Caco-2 (cell line): ENCODE measurements at places on chromosomes 5 and 9. TPM values are rescaled to one million over a fixed set of nuclear protein-coding genes. Genes with fewer than 3 reads are reported as not detected.

Gene BTNL8
- total RNA-seq, result 6.0 and 7.3 TPM in 2 replicates

Gene EDIL3
- 0.28 TPM in 1 of 2 replicates, not detected in the other for total RNA-seq

Gene FAM170A
- not detected in 2 replicates for total RNA-seq

Gene CCDC127
- total RNA-seq, result 10.5 TPM in 2 replicates

DNA sequence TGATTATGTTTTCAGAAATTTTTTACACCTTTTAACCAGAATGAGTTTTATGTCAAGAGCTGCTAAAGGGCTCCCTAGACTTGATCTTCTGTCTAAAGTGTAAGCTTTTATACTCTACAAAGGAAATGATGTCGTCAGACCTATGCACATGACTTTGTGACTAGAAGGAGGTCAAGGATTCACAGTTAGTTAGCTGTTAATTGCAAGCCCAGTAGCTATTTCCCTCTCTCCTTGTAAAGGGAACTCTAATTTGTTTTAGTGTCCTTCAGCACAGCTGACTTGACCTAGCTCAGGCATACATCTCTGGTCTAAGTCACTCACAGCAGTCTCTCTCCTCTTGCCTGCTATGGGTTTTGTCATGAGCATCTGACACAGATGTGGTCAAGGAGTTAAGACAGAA, 173.5 kb upstream of the NREP start:
- H3K27me3 ChIP-seq, result no peaks in the 10 kb centered on the region
- DNase-seq, result no peak
- H3K36me3 ChIP-seq, result no peaks in the 10 kb centered on the region
- no peak overlapping the region for H3K4me3 ChIP-seq
- no peak overlapping the region for H3K27ac ChIP-seq

DNA sequence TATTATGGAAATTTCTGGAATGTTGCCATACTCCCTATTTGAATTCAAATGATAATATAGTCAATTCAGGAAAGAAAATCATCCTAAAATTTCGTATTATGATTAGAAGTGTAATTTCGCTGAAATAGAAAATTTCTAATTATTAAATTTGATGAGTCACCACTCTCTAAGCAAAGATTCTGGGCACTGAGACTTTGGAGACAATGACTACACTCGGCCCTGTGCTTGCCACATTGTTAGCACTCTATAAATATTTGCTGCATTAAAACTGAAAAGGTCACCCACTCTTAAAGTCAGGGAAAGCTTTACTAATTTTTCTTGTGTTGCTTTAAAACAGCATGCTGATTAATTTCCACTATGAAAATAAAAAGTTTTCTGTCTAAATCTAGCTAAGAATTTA, 240.3 kb downstream of the TLE4 start:
- no peak for DNase-seq
- no peaks in the 10 kb centered on the region for H3K27me3 ChIP-seq
- no peaks in the 10 kb centered on the region for H3K4me1 ChIP-seq

DNA sequence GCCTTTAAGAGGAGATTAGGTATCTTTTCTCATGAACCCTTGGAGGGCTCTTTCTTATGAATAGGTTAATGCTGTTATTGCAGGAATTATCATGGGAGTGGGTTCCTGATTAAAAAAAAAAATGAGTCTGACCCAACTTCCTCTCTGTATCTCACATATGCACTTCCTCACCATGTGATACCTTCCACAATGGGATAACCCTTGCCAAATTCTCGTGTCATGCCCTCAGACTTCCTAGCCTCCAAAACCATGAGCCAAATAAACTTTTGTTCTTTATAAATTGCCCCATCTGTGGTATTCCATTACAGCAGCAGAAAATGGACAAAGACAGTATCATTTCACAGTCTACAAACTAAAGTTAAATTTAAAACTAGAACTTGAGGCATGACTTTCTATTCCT, 1.0 kb downstream of the OR1B1 start:
- H3K27me3 ChIP-seq, result no peaks in the 10 kb centered on the region
- H3K27ac ChIP-seq, result no peak overlapping the region
- no peaks in the 10 kb centered on the region for H3K36me3 ChIP-seq
- no peaks in the 10 kb centered on the region for H3K4me1 ChIP-seq
- DNase-seq, result no peak

Gene ZNF300
- 1.8 and 2.2 TPM in 2 replicates for total RNA-seq

Gene FREM1
- total RNA-seq, result 0.50 and 0.67 TPM in 2 replicates

GRCh38 chr5:33272288-33272687, 168.5 kb upstream of the TARS1 start:
- no peaks in the 10 kb centered on the region for H3K27me3 ChIP-seq
- no peak overlapping the region for H3K4me3 ChIP-seq
- no peaks in the 10 kb centered on the region for H3K36me3 ChIP-seq
- H3K4me1 ChIP-seq, result no peaks in the 10 kb centered on the region

DNA sequence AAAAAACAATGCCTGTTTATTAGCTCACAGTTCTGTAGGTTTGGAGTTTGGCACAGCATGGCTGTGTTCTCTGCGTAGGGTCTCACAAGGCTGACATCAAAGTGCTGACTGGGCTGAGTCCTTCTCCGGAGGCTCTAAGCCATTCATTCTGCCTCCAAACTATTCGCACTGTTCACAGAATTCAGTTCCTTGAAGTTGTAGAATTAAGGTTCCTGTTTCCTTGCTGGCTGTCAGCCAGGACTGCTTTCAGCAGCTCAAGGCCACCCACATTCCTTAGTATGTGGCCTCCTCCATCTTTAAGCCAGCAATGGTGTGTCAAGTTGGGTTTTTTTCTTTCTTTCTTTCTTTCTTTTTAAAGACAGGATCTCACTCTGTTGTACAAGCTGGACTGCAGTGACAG, 161.9 kb downstream of the CDH6 start:
- H3K27ac ChIP-seq, result no peak overlapping the region
- H3K4me1 ChIP-seq, result no peaks in the 10 kb centered on the region
- no peak for DNase-seq

- H3K4me1 ChIP-seq, result no peaks in the 10 kb centered on the region
- no peak for DNase-seq
- H3K27me3 ChIP-seq, result no peaks in the 10 kb centered on the region
- no peaks in the 10 kb centered on the region for H3K36me3 ChIP-seq
- no peak overlapping the region for H3K27ac ChIP-seq
These were observed 34.2 kb upstream of the TESK1 start for GRCh38 chr9:35570709-35571504.

DNA sequence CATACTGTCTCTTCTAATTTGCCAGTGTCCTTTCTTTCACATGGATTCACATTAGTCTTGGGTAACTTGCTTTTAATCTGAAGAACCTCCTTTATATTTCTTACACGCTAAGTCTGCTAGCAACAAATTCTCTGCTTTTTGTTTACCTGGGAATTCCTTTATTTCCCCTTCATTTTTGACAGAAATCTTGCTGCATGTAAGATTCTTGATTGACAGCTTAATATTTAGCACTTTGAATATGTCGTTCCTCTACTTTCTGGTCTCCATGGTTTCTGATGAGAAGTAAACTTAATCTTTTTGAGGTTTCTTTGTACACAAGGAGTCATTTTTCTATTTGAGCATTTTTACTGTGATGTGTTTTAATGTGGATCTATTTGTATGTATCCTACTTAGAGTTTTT, 6.2 kb upstream of the PTPDC1 start:
- H3K4me3 ChIP-seq, result no peak overlapping the region
- H3K27ac ChIP-seq, result no peak overlapping the region
- H3K27me3 ChIP-seq, result no peaks in the 10 kb centered on the region
- H3K36me3 ChIP-seq, result no peaks in the 10 kb centered on the region
- no peak for DNase-seq

GRCh38 chr5:34749431-34749873, 89.5 kb upstream of the TTC23L start:
- H3K4me1 ChIP-seq, result peaks cover 14% of the 10 kb centered on the region
- H3K27ac ChIP-seq, result no peak overlapping the region
- DNase-seq, result no peak
- no peaks in the 10 kb centered on the region for H3K27me3 ChIP-seq
- no peaks in the 10 kb centered on the region for H3K36me3 ChIP-seq

Gene CATSPER3
- 0.46 and 0.61 TPM in 2 replicates for total RNA-seq

DNA sequence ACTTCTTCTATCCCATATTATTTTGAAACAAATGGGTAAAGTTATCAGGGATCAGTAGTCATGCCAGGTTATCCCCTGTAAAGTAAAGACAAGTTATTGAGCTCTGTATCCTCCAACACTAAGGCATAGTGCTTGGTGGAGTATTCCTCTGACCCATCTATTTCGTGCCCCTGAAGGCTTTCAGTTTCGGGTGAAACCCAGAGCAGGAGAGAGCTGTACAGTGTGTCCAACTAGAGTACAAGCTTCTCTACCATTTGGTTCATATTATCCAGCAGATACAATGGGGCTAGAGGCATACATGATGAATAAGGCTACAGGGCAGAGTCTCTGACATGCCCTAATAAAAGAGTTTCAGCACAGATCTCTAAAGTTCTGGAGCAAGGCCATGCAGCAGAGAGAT, 3.2 kb upstream of the SLC22A4 start:
- DNase-seq, result no peak
- H3K27me3 ChIP-seq, result no peaks in the 10 kb centered on the region
- H3K27ac ChIP-seq, result no peak overlapping the region
- no peaks in the 10 kb centered on the region for H3K36me3 ChIP-seq
- H3K4me3 ChIP-seq, result no peak overlapping the region
- H3K4me1 ChIP-seq, result peaks cover 8% of the 10 kb centered on the region; the same call in 1 of the 2 replicates

Gene TICAM2
- 0.91 TPM in 2 replicates for total RNA-seq

DNA sequence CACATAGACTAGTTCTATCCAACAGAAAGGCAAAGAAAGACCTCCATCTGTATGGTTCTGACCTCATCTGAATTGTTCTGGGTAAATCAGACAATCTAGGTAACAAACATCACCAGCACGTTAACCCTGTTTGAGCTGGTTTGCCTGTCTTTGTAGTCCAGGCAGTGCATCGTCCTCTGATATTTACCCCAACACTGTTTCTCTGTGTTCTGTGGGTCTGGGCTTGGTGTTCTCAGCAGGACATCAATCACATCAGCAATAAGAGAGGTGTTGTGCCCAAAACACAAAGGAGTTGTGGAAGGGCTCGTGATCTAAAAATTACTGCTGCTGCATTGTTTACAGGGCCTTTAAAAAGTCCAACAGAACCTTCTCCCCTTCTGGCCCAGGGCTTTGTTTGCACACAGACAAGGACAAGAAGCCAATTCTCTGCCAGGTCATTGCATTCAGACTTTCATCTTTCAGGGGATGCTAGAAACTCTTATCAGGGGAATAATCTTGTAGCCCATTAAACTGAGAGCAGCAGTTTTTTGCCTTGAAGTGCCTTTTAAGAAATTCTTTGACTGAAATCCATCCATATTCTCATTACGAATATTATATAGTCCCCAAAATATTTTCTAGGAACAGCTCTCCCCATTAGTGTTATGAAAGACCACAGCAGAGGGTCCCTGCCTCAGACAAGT, 30.5 kb upstream of the MAP1B start:
- no peaks in the 10 kb centered on the region for H3K36me3 ChIP-seq
- peaks cover 3% of the 10 kb centered on the region; the same call in 1 of the 2 replicates for H3K27me3 ChIP-seq
- H3K4me1 ChIP-seq, result no peaks in the 10 kb centered on the region

DNA sequence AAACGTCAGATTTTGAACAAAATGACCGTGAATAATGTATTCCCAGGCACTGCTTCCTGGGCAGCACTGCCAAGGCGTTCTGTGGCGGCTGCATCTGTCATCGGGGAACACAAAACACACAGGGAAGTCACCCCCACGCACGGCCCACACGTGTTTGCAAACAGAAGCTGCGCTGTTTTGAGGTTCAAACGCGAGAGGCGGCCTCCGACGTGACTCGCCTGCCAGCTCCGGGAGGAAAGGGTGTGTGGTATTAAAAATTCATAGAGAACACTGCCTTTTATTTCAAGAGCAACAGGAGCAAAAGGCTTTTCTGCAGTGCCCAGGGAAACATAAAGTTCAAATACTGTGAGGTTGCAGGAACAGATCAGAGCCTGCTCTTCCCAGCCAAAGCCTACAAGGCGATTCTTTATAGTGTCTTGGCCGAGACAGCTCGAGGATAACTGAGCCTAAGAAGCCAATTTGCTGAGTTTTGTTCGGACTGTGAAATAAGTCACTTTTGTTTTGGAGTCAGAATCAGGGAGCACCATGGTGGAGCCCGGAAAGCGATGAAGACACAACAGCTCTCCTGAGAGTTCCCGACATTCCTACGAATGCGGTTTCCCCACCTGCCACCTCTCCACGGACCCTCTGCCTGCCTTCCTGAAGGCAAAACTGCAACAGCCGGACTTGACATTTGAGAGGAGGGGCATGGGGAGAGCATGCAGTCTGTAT, 115.3 kb upstream of the IRX2 start:
- H3K27ac ChIP-seq, result no peak overlapping the region
- H3K4me1 ChIP-seq, result no peaks in the 10 kb centered on the region
- H3K27me3 ChIP-seq, result no peaks in the 10 kb centered on the region
- no peak overlapping the region for H3K4me3 ChIP-seq
- H3K36me3 ChIP-seq, result no peaks in the 10 kb centered on the region
- no peak for DNase-seq

Gene BRD3
- 57.5 and 58.3 TPM in 2 replicates for total RNA-seq

Gene SEMA4D
- total RNA-seq, result 16.0 and 17.1 TPM in 2 replicates

Gene PCDHGA10
- 2.9 and 3.6 TPM in 2 replicates for total RNA-seq

GRCh38 chr5:181189962-181190710, 14.9 kb downstream of the TRIM7 start:
- H3K36me3 ChIP-seq, result no peaks in the 10 kb centered on the region
- H3K4me3 ChIP-seq, result peak overlapping the region; percentile 78
- H3K27me3 ChIP-seq, result no peaks in the 10 kb centered on the region
- peak overlapping the region; percentile 50 for H3K27ac ChIP-seq
- no peak for DNase-seq

Gene PCDHA8
- not detected in 2 replicates for total RNA-seq

GRCh38 chr9:122356627-122357026, 14.2 kb upstream of the PTGS1 start:
- peaks cover 3% of the 10 kb centered on the region; the same call in 1 of the 2 replicates for H3K4me1 ChIP-seq
- no peaks in the 10 kb centered on the region for H3K36me3 ChIP-seq
- H3K27me3 ChIP-seq, result no peaks in the 10 kb centered on the region

GRCh38 chr5:122192497-122193496, 63.5 kb downstream of the ZNF474 start:
- no peak for DNase-seq
- H3K4me1 ChIP-seq, result no peaks in the 10 kb centered on the region
- H3K27me3 ChIP-seq, result no peaks in the 10 kb centered on the region

Gene SPATA31D1
- total RNA-seq, result not detected in 2 replicates

DNA sequence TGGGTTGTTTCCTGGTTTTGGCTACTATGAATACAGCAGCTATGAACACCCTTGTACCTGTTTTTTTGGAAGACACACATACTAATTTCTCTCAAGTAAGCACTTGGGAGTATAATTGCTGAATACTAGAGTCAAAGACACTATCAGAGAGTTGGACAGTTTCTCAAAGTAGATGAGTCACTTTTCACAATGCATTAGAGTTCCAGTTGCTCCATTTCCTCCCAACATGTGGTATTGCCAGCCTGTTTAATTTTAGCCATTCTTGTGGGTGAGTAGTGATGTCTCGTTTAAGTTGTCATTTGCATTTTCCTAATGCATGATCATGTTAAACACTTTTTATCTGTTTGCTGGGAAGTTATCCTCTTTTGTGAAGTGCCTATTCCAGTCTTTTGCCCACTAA, 81.6 kb upstream of the GDNF start:
- DNase-seq, result no peak
- H3K36me3 ChIP-seq, result no peaks in the 10 kb centered on the region
- H3K4me1 ChIP-seq, result no peaks in the 10 kb centered on the region

Gene OTULIN
- total RNA-seq, result 38.6 and 42.6 TPM in 2 replicates

Gene C5orf22
- total RNA-seq, result 27.9 and 31.9 TPM in 2 replicates

Gene IRX1
- not detected in 2 replicates for total RNA-seq

- no peaks in the 10 kb centered on the region for H3K27me3 ChIP-seq
- H3K4me1 ChIP-seq, result peaks cover 28% of the 10 kb centered on the region
- no peaks in the 10 kb centered on the region for H3K36me3 ChIP-seq
These were observed 9.4 kb upstream of the PLEKHG4B start for GRCh38 chr5:82570-82969.
